ENCODE measurements at places on chromosomes 2 and 18.

GRCh38 chr18:79927607-79928562 is 23.6 kb downstream of the SLC66A2 start:
- no peak for DNase-seq

- no peak for DNase-seq
These were observed 570.2 kb upstream of the TNP1 start for GRCh38 chr2:217429981-217430500.

- no peak for DNase-seq
These were observed 11.4 kb upstream of the NDUFV2 start for GRCh38 chr18:9091066-9091476.

DNA sequence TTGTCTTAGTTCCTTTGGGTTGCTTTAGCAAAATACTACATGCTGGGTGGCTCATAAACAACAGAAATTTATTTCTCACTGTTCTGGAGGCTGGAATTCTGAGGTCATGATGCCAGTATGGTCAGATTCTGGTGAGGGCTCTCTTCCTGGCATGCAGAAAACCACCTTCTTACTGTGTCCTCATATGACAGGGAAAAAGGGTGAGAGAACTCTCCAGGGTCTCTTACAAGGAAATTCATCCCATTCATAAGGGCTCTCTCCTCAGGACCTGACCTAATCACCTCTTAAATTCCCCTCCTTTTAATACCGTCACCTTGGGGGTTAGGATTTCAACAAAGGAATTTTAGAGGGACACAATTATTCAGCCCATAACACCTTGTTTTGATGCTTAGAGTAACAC is 243.1 kb upstream of the TNP1 start:
- no peak for DNase-seq

- DNase-seq: no peak
These were observed 49.1 kb upstream of the GPC1 start for GRCh38 chr2:240386326-240386725.

DNA sequence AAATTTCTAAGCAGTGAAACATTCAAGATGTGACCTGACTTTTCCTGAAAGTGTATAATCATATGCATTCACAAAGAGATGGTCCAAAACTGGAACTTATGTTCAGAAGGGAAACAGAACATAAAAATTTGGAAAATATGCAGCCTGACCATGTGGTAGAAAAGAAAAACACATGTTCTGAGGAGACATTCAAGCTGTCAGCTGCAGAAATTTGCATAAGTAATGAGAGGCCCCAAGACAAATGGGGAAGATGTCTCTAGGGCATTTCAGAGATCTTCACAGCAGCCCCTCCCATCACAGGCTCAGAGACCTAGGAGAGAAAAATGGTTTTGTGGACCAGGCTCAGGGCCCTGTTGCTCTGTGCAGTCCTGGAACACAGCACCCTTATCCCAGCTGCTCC is 123.8 kb downstream of the RPIA start:
- DNase-seq: no peak

GRCh38 chr2:20450201-20450999 is 3.5 kb downstream of the RHOB start:
- DNase-seq: peak; percentile 98

DNA sequence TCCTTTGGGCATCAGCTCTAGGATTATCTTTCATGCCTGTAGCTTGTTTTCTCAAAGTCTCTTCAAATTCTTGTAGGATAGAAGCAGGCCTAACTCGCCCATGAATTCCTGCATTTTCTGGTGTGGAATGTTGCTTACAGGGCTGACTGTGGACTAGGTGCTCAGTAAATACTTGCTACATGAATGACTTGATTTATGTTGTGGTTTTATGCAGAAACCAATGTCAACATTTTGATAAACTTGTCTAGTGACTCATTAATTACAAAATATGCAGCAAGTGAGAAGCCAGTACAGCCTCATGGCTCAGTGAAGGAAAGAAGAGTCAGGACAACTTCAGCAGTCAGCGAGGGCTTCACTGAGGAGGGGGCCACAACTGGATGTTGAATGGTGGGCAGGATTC is 110.6 kb upstream of the SIX2 start:
- peak; percentile 22 for DNase-seq
